ENCODE measurements at places on chromosomes 2 and 18. TPM values are rescaled to one million over a fixed set of nuclear protein-coding genes. Genes with fewer than 3 reads are reported as not detected.

ID2 gene
- 389 TPM for total RNA-seq

MATN3 gene
- total RNA-seq = 1.1 TPM

FHOD3 gene
- total RNA-seq = 16.0 TPM

RGPD6 gene
- 10.6 TPM for total RNA-seq

WDR54 gene
- 43.6 TPM for total RNA-seq

ERBB4 gene
- not detected for total RNA-seq

DNAH7 gene
- total RNA-seq = 0.36 TPM

BCL11A gene
- 1.7 TPM for total RNA-seq

GTF2A1L gene
- total RNA-seq = not detected

GORASP2 gene
- 53.1 TPM for total RNA-seq

TLX2 gene
- total RNA-seq = not detected

CD8B gene
- total RNA-seq = not detected

UGT1A10 gene
- not detected for total RNA-seq

SLC40A1 gene
- total RNA-seq = 5.0 TPM

ASB18 gene
- not detected for total RNA-seq

SLC5A7 gene
- not detected for total RNA-seq

CNDP1 gene
- not detected for total RNA-seq

PAX8 gene
- 0.28 TPM for total RNA-seq

CSRNP3 gene
- 0.72 TPM for total RNA-seq

BCL2 gene
- 0.54 TPM for total RNA-seq

HOXD11 gene
- total RNA-seq = not detected

GPC1 gene
- 18.6 TPM for total RNA-seq

COL3A1 gene
- 408 TPM for total RNA-seq

GCG gene
- not detected for total RNA-seq

ZNF521 gene
- total RNA-seq = 44.7 TPM

POU3F3 gene
- total RNA-seq = not detected

MYO7B gene
- 0.18 TPM for total RNA-seq

INPP4A gene
- total RNA-seq = 27.1 TPM

RNF152 gene
- 18.9 TPM for total RNA-seq

SERPINB4 gene
- not detected for total RNA-seq

IL37 gene
- not detected for total RNA-seq

SP140 gene
- 1.4 TPM for total RNA-seq

TACR1 gene
- under 0.01 TPM for total RNA-seq

SMAD2 gene
- total RNA-seq = 124 TPM

All from IMR-90 (cell line).